Fibroblast of villous mesenchyme (primary cell): ENCODE measurements at places on chromosomes 16 and 17. TPM values are rescaled to one million over a fixed set of nuclear protein-coding genes. Genes with fewer than 3 reads are reported as not detected.
A peak's percentile ranks its signal among the peaks of the same experiment; 100 is the strongest.

DNA sequence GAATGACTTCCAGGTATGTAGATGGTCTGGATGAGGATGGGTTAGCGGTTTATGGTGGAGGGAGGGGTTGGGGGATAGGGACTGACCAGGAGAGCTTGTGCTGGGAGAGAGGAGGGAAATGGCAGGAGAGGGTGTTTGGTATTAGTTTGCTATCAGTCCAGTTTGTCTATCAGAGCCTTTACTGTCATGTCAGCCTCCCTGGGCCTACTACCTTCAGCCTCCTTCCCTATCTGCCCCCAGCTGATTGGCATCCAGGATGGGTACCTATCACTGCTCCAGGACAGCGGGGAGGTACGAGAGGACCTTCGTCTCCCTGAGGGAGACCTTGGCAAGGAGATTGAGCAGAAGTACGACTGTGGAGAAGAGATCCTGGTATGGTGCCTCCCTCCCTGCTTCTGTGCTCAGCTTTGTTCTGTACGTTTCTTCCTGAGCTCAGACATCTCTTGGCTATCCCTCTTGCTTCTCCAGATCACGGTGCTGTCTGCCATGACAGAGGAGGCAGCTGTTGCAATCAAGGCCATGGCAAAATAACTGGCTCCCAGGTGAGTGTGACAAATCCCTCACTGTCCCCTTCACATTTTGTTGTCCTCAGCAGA lies 3.8 kb downstream of the EIF5A start:
- DNase-seq, result no peak

DNA sequence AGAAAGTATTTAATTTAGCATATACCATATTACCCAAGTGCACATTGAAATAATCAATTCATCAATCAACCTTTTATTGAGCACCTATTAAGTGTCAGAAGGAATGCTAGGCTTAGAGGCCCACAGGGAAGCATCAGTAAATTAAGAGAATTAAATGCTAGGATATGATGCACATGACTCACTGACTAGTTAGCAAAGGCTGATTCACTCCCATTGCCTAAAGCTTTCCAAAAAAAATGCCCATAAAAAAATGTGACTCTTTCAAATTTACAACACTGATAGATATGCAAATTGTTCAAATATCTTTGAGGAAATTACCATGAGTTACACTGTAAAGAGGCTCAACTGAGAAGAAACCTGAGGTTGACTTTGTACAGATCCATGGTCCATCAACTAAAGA lies 883.3 kb downstream of the CDH11 start:
- DNase-seq, result no peak

DNA sequence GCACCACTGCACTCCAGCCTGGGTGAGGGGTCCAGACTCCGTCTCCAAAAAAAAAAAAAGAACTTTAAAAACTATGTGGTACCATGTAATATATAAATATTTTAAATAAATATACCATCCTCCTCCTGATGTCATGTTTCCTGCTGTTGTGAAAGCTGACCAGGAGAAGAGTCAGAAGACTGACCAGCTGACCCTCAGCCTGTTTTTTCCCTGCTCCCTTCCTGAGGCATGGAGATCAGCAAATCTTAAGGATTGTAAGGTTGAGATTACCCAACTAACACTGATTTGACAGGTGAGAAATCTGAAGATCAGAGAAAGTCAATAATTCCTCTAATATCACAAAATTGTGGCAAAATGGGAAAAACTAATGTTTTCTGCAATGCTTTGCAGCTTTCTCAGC lies 18.1 kb downstream of the NCOR1 start:
- peak; percentile 32 for DNase-seq

DNA sequence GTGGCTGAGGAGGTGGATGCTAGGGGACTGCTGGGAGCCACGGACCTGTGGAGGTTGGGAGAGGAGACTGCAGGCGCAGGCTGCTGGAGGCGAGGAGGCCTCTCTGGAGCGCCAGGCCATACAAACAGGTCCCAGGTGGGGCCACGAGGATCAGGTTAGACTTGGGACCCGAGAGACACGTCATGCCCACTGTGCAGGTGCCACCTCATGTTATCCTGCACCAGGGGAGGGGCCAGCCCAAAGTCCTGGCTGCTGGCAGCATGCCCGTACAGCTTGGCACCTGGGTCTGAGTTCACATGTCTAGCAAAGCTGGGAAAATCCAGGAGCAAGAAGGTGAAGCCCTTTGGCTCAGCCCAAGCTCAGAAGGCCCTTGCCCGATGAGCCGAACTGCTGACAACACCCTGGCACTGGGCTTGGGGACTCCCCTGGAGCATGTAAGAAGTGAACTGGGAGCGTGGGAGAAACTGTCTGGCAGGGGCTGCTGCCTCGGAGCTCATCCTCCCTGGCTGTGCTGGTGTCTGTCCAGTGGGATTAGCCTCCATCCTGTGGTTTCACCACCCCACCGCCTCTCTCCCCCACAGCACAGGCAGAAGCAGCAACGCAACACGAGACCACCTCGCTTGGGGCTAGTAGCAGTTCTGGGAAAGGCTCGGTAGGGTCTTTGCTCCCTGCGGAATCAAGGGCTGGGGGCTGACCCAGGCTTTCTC lies 5.3 kb downstream of the ARHGDIA start:
- peak; percentile 87 for DNase-seq

GRCh38 chr17:37770631-37771518 lies 26.0 kb upstream of the HNF1B start:
- peak; percentile 57 for DNase-seq

DNA sequence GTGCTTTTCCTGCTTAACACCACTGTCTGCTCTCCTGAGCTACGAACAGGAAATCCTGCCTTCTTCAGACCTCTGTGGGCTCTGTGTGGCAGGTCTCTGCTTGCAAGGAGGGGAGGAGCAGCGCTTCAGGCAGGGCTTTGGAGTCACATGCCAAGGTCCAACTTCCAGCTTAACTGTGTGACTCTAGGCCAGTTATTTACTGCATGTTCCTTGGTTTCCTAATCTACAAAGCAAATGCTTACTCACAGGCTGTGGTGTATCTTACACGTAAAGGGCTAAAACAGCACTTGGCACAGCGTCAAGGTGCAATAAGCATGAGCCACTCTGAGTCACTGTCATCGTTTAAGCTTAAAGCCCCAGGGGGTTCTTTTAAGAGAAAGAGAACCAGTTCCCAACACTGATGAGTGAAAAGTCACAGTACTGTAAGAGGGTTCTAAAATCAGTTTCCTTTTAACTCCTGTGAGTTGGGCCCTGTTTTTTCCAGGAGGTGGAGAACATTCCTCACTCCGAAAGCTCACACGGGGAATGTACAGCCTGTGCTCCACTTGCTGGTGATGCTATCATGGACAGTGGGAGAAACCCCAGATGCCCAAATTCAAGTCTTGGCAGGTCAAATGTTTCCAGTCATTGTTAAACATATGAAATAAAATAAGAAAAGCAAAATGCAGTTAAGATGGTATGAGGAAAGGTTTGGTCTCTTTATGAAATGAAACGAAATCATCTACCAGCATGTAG lies 54.1 kb upstream of the BCAR1 start:
- DNase-seq, result peak; percentile 100

GRCh38 chr16:4679156-4679849 lies 14.1 kb upstream of the NUDT16L1 start:
- DNase-seq, result no peak

KREMEN2 gene
- under 0.01 TPM in 1 of 2 replicates, not detected in the other for total RNA-seq

REXO5 gene
- 6.9 and 8.1 TPM in 2 replicates for total RNA-seq
